ENCODE measurements at places on chromosomes 7 and 10. TPM values are rescaled to one million over a fixed set of nuclear protein-coding genes. Genes with fewer than 3 reads are reported as not detected.

DNA sequence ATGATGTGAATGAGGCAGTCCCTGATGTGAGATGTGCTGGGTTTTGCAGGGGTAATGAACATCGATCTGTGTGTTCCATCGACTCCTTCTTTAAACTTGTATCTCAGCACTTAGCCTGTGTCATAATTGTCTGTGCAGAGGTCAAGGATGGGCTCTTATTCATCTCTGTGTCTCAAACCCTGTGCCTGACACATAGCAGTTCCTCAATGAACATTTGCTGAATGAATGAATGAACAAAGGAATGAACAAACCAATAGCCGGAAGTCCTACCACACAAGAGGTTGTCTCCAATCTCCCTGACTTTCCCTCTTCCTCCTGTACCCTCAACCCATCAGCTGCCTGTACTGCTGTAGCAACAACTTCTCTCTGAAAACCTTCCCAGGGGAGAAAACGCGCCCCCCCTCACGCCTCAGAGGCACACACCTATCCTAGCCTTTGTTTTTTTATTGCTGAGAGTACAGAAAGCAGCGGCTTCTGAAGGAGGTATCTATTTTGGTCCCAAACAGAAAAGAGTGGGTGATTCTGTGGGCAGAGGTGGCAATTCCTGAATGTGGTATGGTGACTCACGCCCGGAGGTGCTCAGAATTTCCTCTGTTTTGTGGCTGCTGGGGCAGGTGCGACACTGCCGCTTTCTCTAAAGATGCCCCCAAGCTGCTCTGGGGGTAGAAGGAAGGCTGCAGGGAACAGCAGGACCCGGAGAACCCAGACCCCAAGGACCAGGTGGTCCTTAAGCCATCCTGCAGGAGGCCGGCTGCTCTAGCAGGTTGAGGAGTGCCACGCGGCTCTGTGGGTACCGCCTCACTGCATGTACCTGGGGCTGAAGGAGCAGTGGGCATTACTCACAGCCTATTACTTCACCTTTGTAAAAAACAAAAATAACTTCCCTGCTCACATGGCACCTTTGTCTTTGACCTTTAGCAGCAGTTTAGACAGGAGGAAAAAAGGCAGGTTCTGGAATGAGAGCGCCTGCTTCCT is 9.6 kb downstream of the IL2RA start:
- peak; percentile 92 for DNase-seq

DNA sequence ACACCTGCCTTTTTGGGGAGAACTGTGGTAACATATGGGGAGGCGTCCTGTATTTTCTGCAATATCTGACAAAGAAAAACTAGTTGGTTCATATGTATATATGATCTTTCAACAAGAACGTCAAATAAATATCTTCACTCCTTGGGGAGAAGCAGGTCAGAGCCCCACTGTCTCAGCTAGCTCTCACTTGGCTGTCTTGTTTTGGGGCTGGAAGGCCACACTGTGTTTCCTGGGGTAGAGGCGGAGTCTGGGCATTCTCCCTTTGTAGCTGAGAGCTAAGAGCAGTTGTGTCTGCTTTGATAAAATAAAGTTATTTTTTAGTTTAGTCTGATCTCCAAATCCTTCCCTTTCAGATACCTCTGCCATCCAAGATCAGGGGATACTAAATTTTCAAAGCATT is 83.9 kb upstream of the IGFBP3 start:
- DNase-seq: no peak

DNA sequence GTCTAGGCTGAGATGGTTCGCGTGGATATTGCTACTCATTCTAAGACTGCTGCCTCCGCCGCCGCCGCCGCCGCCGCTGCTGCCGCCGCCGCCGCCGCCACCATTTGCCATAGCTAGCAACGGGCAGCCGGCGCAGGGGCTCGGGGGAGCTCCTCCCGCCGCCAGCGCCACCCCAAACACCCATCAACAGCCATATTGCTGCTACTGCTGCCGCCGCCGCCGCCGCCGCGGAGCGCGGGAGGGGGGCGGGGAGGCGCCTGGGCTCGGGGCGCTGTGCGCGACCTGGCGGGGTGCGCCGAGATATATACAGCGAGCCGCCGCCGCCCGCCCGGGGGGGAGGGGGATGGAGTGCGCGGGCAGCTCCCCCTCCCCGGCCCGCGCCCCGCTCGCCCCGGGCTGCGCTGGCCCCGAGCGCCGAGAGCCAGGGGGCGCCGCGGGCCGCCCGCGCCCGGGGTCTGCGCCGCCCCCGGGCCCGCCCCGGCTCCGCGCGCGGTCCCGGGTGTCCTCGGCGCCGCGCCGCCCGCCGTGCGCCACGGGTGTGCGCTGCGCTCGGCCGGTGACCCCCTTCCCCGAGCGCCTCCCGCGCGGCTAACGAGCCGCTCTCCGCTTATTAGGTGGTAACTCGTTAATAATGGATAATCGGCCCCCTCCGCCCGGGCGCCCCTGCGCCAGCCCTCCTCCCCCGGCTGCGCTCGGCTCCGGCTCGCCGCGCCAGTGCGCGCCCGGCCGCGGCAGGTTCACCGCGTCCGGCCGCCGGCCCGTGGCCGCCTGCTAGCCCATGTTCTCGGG is at the start of gene KCNMA1:
Gene KCNMA1 (minus strand): TSS at position 277 of the 789 bp plus-strand sequence.
- no peak for DNase-seq

DNA sequence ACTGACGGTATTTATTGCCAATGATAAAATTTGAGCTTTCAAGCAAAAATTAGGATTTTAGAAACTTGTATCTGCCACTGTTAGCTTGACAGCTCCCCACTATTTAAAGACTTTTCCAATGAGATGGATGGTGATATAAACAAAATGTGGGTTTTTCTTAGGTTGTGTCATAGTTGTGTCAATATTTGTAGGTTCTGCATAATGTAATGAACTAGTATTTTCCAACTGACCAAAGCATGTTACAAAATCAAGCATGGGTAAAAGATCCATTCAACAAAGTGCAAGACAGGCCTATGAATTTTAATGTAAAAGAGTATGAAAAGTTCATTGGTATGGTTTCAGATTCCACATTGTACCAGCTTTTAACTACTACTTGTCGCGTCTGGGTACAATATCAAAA is 165.6 kb downstream of the SKAP2 start:
- DNase-seq: no peak

DNA sequence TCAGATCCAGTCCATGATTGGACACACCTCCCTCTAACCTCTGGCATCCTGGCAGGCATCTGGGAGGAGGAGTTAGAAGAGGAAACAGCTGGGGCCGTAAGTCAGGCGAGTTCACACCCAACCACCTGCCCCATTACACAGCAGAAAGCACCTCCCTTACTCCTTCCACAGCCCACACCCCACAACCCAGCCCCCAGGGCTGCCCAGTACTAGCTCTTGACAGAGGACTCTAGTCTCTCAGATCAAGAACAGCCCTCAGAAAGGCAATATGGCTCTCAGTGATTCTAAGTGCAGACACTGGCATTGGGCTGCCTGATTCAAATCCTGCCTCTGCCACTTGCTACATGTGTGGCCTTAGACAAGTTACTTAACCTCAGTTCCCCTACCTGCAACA is 34.1 kb downstream of the KCNMA1 start:
- no peak for DNase-seq

- DNase-seq: no peak
Observed at GRCh38 chr7:3655635-3656034, 354.6 kb downstream of the SDK1 start.

GRCh38 chr7:70271617-70272081 is 673.4 kb downstream of the AUTS2 start:
- DNase-seq: no peak

DNA sequence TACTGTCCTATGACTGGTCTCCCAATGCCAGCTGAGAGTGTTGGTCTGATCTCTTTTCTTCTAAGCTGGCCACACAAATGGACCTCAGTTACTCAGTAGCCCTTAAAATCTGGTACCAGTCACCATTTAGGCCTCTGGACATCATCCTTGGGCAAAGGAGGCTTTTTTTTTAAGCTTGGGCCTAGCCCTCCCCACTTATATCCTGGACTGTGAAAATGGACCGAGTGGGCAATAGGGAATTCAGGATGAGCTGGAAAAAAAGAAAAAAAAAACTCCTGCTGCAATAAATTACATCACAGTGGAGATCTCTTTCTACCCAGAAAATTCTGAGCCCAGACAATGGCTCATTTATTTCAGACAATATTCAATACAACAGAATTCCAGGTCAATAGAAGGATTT is 68.4 kb downstream of the PARP12 start:
- no peak for DNase-seq

DNA sequence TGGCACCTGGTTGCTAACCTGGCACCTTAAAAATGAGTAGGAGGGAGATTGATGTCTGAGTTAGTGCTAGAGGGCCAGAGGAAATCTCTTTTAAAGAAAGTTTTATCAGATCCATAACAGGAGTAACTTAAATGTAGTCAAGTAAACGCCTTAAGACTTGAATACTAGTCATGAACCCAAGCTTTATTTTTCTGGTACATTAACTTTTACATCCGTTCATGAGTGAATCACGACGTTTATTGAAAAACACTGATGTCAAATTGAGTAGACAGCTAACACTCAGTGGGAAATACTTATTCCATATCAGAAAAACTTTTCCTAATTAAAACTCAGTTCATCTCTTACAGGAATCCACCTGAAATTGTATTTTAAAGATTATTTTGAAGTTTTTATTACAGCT is 6.9 kb upstream of the LAMB1 start:
- no peak for DNase-seq

DNA sequence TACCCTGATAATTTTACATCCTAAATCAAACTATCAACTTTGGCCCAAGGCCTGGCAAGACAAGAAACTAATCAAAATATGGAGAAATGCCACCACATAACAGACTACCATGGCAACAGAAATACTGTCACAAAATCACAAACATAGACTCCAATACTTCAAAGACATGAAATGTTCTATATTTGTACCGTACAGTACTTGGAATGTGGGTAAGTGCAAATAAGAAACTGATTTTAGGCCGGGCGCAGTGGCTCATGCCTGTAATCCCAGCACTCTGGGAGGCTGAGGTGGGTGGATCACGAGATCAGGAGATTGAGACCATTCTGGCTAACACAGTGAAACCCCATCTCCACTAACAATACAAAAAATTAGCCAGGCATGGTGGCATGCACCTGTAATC is 9.2 kb downstream of the TNPO3 start:
- no peak for DNase-seq

DNA sequence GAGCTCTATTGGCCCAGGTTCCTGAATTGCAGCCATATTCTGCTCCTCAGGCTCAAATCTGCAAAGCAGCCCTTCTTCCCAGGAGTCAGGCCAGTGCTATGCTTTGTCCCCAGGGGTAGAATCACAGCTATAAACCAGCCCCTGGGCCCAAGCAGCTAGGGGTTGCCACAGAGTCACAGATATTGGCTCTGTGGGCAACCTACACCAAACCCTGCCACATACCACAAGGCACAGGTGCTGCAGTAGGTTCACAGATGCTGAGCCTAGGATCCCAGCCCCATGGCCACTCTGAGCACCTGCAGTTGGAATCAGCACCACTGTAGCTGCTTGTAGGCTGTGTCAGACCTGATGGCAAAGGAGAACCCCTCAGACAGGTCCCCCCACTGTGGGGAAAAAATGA is 43.1 kb upstream of the CAMK2B start:
- no peak for DNase-seq

GRCh38 chr10:133438711-133439273 is 14.4 kb upstream of the SPRN start:
- DNase-seq: no peak

DNA sequence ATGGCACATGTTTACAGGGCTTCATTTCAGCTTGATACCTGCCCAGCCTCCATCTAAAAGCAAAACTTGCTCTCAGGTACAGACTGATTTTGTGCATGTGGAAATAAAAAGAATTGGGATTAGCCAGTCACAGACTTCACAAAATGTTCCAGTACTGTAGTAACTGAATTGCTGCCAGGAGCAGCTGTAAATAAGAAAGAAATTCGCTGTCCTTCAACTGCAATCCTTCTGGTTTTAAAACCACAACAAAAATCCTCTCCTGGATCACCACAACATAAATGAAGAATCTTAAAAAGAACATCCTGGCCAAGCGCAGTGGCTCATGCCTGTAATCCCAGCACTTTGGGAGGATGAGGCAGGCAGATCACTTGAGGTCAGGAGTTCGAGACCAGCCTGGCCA is 3.9 kb upstream of the MIOS start:
- no peak for DNase-seq

- no peak for DNase-seq
Observed at GRCh38 chr7:12554872-12555271, 15.6 kb upstream of the SCIN start.

GRCh38 chr7:108062250-108063014 is 59.5 kb upstream of the LAMB1 start:
- no peak for DNase-seq

DNA sequence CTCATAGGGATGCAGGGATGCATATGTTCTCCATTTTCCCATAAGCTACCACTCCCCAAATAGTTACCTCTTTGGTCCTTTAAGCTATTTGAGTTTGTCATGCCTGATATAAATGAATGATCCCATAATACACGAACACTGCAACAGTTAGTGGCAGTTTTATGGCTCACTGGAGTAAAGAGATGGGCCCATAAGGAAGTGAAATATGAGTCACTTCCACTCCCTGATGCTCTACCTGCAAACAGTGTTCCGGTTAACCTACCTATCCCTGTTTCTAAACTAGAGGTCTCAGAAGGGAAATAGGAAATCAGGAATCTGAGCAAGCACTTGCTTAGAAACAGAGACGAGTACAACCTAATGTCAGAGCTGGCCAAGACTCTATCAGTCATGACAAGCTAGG is 71.7 kb downstream of the CALD1 start:
- no peak for DNase-seq

DNA sequence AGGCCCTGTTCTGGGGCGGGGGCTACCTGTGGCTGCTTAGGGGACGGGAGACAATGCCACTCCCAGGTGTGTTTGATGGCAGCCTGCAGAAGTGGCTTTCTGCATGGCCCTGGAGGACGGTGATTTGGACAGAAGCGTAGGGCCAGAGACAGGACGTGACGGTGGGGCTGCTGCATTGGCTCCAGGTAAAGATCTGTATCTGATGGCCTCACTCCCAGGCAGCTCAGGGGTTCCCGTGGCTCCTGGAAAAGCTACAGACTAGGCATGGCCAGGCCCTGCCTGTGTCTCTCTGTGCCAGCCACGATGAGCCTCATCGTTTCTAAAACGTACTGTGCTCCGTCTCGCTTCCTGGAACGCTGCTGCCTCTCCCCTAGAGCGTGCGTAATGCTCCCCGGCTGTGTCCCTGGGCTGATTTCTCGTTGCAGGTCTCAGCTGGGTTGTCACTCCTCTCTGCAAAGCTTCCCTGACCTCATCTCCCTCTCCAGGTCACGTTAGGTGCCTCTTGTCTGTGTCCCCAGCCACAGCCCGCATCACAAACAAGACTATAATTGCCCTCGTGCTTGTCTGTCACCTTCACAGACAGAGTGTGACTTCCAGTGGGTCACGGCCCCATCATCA is 12.6 kb downstream of the GTF2IRD1 start:
- DNase-seq: no peak

GRCh38 chr7:104228442-104228841 is 20.6 kb upstream of the ORC5 start:
- DNase-seq: no peak

The TMEM184A gene
- total RNA-seq: 0.36 TPM

The CPA2 gene
- not detected for total RNA-seq

The PNLIP gene
- total RNA-seq: not detected

The WEE2 gene
- total RNA-seq: not detected

The GPAM gene
- 7.3 TPM for total RNA-seq

The LAMTOR4 gene
- 135 TPM for total RNA-seq

The LRRC4 gene
- total RNA-seq: 0.74 TPM

The BCL7B gene
- 38.5 TPM for total RNA-seq

Data from activated naive CD4-positive, alpha-beta T cell treated with anti-CD3 and anti-CD28 coated beads for 36 hours (primary cell).